Panc1 (cell line): ENCODE measurements at places on chromosomes 4 and X. TPM values are rescaled to one million over a fixed set of nuclear protein-coding genes. Genes with fewer than 3 reads are reported as not detected.

PGAM4 gene
- not detected for total RNA-seq

PDZD4 gene
- 37.2 TPM for total RNA-seq

FAM53A gene
- 7.0 TPM for total RNA-seq

SMIM43 gene
- total RNA-seq, result not detected

TEX13C gene
- total RNA-seq, result not detected

CDX4 gene
- total RNA-seq, result not detected

CENPVL1 gene
- total RNA-seq, result not detected

OSTC gene
- total RNA-seq, result 57.8 TPM

ZCCHC13 gene
- not detected for total RNA-seq

- no peak for DNase-seq
These were observed 39.1 kb downstream of the NHS start for GRCh38 chrX:17414027-17414658.

DNA sequence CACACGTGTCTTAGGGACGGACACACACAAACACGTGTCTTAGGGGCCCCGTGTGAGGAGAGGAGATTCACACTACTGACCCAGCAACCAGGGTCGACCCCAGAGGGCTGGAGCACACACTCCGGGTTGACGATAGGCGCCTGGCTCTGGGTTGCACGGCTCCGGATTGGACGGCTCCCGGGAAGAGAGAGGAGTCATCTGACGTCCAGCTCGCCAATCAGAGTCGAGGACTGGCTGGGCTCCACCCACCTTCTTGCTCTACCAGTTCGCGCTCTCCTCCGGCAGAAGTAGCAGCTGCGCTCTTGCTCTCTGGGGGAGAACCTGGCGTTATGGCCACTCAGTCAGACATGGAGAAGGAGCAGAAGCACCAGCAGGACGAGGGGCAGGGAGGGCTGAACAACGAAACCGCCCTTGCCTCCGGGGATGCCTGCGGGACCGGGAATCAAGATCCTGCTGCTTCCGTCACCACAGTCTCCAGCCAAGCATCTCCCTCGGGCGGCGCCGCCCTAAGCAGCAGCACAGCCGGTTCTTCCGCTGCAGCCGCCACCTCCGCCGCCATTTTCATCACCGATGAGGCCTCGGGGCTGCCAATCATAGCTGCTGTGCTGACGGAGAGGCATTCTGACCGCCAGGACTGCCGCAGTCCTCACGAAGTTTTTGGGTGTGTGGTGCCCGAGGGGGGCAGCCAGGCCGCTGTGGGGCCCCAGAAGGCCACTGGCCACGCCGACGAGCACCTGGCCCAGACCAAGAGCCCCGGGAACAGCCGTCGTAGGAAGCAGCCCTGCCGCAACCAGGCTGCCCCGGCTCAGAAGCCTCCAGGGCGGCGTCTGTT lies 74.3 kb downstream of the NUDT10 start:
- no peak for DNase-seq

DNA sequence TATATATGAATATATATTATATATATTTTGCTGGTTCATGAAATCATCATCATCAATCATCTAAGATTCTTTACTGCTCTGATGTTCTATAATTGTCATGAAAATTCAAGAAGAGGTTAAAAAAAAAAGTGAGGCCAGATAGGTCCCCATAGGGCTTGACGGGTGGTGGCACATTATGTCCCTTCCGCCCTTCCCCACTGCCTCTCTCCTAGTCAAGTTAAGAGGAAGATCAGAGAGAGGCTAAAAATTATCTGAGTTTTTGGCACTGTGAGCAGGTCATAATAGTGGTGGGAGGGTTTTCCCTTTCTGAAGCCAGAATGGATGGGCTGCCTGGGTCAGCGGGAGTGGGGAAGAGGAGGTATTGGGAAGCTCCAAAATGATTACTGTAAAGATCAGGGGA lies 5.4 kb downstream of the SYNPO2 start:
- no peak for DNase-seq

DNA sequence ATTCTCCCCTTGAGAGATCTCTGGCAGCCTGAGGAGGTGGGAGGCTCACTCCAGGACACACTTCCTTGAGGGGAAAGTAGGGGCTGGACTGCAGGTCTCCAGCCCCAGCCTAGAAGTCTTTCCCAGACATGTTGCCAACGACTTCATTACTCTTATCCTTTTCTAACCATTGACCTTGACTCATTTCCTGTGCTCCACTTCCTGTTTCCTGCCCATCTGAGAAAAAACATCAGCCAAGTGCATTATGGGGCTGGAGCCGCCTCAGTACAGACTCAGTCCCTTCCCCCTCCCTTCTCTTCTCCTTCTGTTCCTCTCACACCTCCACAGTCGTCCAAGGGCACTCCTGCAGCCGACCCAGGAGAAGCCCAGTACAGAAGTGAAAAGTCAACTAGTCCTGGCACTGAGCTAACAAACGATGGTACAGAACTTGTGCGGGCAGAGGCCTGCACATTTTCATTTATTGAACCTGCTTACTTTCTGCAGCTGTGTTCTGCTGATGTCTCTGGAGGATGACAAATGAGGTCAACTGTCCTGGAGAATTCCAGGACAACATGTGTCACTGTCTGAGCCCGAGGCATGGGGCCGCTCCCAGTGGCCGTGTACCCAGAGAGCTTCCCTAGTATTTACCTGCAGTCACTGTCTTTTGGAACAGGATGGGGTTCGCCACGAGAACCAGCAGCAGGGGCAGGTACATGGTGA lies 20.1 kb downstream of the GPR143 start:
- no peak for DNase-seq

GRCh38 chrX:24339911-24340310 lies 20.5 kb upstream of the SUPT20HL1 start:
- DNase-seq, result no peak

- no peak for DNase-seq
These were observed 46.1 kb downstream of the HTRA3 start for GRCh38 chr4:8315435-8316250.

DNA sequence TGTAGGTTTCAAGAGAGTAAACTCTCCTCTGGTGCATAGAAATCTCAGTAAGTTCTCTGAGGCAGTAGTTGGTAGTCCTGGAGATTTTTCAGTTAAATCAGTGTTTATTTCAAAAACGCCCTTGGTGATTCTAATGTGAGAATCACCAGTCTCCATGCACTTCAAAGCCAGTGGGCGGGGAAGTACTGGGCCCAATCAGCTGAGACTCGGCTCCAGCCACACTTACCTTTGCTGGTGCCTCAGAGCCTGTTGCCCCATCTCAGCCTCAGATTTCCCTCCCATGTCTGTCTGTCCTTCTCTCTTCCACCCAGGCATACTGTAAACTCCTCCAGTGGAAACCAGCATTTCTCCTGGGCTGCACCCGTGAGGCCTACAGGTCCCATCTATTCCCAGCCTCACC lies 7.4 kb upstream of the MGST2 start:
- no peak for DNase-seq

DNA sequence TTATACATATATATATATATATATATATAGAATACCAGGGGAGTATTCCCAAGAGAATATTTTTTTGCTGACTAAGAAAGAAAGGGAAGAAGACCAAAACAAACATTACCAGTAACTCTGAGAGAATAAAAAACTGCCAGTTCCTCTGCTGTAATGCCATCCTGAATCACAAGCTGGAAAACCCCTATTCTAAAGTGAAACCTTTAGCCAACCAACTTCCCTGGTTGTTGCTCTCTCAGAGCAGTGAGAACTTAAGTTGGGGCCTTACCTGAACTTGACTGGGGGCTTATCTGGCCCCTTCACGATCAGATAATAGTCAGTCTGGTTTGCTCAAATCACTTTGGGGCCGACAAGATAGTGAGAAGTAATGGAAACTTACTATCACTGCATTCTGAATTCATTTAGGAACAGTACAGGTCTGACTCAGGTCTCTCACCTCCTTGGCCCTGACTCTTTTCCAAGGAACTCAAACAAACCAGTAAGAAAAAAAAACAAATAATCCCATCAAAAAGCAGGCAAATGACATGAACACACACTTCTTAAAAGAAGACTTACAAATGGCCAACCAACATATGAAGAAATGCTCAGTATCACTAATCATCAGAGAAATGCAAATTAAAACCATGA lies 62.5 kb downstream of the CD40LG start:
- DNase-seq, result no peak

- no peak for DNase-seq
These were observed 53.8 kb upstream of the CLCN4 start for GRCh38 chrX:10103023-10103422.

- no peak for DNase-seq
These were observed 160.5 kb upstream of the AGTR2 start for GRCh38 chrX:116009861-116010710.

DNA sequence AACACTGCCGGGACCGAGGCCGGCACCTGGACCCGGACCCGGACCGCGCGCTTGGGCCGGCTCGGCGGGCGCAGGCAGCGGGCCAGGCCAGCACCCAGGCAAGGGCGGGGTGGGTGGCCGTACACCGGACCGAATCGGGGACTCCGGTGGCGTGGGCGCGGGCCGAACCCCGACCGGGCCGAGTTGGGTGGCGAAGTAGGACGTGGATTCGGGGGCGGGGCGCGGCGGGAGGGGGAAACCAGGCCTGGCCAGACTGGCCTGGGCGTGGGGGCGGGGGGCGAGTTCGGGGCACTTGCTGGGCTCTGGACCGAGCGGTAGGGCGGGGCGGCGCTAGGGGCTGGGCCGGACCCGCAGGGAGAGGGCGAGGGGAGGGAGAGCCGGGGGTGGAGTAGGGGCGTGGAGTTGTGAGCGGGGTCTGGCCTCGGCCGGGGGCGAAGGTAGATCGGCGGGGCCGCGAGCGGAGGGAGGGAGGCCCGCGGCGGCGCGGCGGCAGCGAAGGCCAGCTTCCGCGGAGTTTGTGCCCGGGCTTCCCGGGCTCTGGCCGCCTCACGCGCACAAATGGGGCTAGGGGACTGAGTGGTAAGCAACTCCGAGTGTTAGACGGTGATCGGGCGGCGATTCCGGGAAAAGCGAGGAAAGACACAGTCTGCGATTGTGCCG lies 1.8 kb upstream of the BCORL1 start:
- DNase-seq, result no peak
